ENCODE measurements at places on chromosomes 5 and 9.

- no peak for DNase-seq
Observed at GRCh38 chr5:115758356-115758755, 58.1 kb downstream of the CDO1 start.

DNA sequence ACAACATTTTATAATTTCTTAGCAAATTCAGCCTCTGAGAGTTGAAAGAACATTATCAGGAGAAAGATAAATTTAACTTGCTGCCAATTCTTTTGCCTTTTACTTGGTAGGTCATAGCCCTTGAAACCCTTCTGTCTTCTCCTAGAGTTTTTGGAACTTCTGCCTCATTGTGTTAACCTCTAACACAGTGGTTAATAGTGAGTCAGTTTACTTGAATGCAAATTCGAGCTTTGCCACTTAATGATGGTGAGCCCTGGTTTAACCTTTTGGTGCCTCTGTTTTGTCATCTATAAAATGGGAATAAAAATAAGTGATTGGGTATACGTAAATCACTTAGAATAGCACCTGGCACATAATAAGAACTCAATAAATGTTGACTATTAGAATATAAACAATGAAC is 1.8 kb upstream of the INIP start:
- no peak for DNase-seq

DNA sequence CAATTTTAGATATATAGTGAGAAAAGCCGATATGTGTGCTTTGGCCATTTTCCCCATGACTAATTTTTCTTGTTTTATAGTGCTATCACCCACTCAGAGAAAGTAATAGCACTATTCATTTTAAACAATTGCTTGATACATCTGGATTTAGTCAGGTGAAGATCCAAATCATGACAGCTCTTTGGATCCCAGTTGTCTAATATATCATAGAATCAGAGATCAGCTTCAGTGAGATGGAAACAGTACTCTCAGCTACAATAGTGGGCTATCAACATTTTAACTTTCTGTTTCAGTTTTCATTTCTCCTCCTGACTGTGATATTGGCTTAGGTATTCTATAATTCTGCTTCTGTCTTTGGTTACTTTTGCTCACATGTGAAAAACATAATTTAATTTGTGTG is 38.7 kb downstream of the VCAN start:
- no peak for DNase-seq

DNA sequence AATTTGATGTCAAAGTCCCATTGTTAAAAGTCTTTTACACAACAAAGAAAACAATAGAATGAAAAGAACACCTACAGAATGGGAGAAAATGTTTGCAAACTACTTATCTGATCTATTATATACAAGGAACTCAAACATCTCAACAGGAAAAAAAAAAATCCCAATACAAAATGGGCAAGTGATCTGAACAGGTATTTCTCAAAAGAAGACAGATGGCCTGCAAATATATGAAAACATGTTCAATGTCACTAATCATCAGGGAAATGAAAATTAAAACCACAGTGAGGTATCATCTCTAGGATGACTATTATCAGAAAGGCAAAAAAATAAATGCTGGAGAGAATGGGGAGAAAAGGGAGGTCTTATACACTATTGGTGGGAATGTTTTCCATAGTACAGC is 301.8 kb downstream of the ARHGAP26 start:
- no peak for DNase-seq

GRCh38 chr5:17448877-17449276 is 49.2 kb upstream of the TAF11L2 start:
- no peak for DNase-seq

DNA sequence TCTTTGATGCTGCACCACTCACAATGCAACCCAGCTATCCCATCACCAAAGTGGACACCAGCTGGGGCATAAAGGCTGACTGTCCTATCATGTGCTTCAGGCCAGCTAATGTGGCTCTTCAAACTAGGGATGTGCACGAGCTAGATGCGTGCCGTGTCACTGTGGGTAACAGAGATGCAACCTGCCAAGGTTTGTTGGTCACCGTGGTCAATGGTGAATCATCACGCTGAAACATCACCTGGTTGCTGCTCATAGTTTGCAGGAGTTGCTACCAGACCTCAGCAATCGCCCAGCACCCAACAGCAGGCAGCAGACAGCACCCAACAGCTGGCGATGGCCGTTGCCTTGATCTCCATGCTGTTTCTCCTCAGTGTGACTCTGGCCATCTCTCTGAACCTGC is 2.1 kb upstream of the PCDHGA1 start:
- no peak for DNase-seq

- DNase-seq: no peak
Observed at GRCh38 chr9:34190996-34191892, 12.4 kb downstream of the UBAP1 start.

DNA sequence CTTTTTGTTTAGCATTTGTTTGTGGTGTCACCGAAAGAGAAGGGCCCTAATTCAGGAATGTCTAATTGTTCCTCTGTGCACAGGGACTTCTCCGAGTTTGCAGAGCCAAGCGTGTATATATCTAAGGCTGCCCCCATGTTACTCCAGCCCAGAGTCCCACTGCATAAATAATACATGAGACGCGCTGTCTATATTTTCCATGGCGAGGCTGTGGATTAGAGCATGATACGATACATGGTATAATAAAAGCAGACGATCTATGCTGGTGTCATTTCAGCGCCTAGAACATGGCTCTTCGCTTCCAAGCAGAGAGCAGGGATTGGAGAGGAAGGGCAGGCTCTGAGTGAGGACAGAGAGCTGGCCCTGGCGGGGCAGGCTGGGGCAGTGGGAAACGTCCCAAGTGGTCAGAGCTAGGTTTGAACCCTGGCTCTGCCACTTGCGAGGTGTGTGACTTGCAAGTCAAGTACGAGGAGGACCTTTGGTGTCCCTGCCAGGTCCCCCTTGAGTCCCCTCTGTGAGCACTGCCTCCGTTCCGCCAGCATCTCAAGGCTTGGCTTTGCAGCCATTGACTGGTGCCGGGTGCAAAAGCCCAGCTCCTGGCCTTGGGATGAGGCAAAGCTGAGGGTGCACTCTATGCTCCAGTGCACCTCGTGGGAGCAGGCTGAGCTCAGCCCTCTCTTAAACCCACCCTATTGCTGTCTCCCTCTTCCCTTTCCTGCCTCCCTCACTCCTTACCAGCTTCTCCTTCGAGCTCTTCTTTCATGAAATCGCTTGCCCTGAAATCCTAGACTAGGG is 29.2 kb upstream of the LAMC3 start:
- DNase-seq: no peak

DNA sequence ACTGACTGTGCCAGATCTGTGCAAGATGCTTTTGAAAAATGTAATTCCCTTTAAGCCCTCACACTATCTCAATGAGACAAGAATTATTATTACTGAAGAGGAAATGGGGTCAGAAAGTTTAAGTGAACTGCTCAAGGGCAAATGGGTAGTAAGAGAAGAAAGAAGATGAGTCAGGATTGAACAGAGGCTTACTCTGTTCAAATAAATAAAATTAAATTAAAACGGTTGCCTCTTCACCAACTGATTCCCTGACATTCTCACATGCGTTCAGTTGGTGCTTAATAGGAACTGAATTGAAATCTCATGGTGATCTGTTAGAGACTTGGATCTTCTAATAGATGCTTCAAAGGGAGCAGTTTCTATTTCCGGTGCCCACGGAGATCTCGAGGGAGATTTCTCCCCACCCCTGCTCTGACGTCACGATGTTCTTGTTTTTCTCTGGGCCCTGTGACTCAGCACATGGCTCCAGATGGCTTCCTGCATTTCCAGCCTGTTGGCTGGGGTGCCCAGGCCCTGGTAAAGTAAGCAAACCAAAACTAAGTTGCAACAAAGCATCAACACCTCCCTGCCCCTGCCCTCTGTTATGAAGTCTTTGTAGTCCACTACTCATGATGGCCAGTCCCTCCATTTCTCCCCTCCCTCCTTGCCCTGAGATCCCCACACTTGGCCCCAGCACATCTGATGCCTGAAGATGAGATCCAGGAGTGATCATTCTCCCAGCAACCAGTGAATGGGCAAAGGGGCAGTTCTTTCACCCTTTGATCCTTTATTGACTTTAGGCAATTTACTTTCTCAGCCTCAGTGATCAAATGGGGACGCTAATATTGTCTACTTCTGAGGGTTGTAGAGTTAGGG is 106.1 kb upstream of the CPEB4 start:
- DNase-seq: peak; percentile 60

- DNase-seq: no peak
Observed at GRCh38 chr5:171474230-171474813, 54.9 kb downstream of the FGF18 start.

DNA sequence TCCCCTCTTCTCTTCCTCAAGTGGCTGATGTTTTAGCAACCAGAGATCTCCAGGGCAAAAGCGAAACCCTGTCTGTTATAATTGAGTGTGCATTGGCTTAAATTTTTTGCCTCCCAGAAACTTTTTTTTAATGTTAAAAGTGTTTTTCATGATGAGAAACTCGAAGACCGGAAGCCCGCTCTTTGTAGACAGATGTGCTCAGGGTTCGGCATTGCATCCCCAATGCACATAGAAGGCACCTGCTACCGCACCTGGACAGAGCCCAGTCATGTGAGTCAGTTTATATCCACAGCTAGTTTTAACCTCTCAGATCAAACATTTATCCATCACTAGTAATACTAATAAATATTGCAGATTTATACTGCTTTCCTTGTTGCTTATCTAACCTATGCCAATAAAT is 19.5 kb upstream of the NADK2 start:
- no peak for DNase-seq

DNA sequence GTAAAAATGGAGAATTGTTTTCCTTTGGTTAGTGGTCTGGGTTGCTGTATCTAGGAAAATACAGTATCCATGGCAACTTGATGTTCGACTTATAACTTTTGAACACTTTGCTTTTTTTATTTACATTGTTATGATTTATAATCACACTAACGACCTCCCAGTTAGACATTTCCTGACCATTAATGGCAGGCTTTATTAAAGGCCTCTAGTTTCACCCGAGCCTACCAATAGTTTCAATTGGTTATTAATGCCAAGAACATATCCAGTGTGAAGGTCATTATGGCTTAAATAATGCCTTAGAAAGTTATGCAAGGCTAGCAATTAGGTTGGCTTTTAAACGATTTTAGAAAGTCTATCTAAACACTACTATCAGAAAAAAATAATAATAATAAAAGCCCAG is 452.0 kb downstream of the DMRTA1 start:
- DNase-seq: no peak

DNA sequence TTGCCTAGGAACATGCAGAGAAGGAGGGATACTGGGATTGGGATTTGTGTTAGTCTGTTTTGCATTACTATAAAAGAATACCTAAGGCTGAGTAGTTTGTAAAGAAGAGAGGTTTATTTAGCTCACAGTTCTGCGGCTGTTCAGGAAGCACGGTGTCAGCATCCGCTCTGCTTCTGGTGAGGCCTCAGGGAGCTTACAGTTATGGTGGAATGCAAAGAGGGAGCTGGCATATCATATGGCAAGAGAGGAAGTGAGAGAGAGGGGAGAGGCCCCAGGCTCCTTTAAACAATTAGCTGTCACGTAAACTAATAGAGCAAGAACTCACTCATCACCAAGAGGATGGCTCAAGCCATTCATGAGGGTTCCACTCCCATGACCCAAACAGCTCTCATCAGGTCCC is 27.0 kb downstream of the IL12B start:
- no peak for DNase-seq

- DNase-seq: no peak
Observed at GRCh38 chr9:20490246-20490834, 132.0 kb downstream of the MLLT3 start.

- DNase-seq: no peak
Observed at GRCh38 chr5:64980176-64980575, 211.4 kb downstream of the CWC27 start.

DNA sequence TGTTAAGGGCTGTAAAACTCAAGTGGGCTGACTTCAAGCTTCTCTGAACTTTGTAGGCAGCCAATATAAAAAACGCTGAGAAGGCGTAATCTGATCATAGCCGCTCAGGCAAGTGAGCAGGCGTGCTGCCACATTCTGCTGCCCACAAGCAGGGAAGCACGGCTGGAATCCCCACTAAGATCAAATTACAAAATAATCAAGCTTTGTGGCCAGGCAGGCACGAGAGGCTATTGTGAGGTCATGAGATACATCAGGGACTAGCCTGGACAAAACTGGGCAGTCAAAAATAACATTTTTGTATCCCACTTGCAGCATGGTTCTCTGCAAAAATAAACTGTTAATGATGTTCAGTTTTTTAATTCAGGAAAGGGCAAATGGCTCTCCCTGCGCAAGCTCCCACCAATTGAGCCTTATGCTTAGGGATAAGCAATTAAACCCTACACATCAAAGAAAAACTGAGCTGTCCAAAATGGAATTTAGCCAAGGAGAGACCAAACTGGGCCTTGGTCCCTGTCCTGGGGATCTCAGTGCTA is 64.0 kb downstream of the POU5F2 start:
- no peak for DNase-seq

DNA sequence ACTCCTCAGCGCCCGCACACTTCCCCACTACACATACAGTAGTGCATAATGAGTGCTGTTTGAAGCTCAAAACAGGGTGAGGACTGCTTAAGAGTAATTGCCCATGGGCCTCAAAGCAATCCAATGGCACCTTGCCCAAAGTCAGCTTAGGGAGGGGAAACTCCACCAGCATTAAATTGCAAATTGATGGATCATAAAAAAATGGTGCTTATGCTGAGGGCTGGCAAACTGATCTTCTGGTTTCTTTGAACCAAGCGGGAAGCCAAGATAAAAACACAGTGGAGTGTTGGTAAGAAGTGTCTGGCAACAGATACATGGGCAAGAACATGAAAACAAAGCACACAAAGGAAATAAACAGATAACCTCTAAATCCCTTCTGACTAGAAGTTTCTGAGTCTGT is 28.0 kb downstream of the TLE1 start:
- DNase-seq: no peak

- DNase-seq: no peak
Observed at GRCh38 chr5:74337254-74337983, 303.1 kb downstream of the ENC1 start.

- no peak for DNase-seq
Observed at GRCh38 chr5:117833691-117834090, 1154.7 kb downstream of the DTWD2 start.

DNA sequence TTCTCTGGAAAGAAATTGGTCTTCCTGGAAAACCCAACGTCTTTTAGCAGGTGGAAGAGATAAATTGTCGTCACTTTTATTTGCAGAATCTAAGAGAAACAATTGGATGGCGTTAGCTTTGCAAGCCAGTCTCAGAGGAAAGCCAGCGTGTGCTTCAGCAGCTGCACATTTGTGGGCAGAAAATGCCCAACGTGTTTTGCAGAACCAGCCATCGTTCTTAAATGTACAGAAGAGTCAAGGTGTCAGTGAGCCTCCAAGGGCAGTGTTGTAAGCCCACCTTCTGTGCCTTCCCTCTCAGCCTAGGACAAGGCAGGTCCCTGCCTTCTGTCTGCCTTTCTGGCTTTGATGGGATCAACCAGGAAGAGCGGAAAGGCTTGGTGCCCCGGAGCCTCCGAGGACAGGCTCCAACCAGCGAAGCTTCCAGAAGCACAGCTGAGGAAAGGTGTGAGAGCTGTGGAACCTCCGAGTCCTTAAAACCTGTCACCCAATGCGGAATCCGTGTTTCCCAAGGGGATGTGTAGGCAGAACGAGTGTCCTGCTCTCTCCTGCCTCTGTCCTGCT is 116.0 kb upstream of the IRX2 start:
- DNase-seq: no peak

- DNase-seq: peak; percentile 25
Observed at GRCh38 chr5:140207250-140207964, 32.4 kb downstream of the CYSTM1 start.

Measured in HL-60 (cell line).